Coronary artery (tissue), 2 donors: ENCODE measurements at places on chromosomes 4 and X.

GRCh38 chr4:2927016-2927695, 36.0 kb downstream of the NOP14 start:
- DNase-seq: peak; percentile 68

- DNase-seq: no peak
Observed at GRCh38 chr4:126853715-126854114, 779.0 kb upstream of the INTU start.

DNA sequence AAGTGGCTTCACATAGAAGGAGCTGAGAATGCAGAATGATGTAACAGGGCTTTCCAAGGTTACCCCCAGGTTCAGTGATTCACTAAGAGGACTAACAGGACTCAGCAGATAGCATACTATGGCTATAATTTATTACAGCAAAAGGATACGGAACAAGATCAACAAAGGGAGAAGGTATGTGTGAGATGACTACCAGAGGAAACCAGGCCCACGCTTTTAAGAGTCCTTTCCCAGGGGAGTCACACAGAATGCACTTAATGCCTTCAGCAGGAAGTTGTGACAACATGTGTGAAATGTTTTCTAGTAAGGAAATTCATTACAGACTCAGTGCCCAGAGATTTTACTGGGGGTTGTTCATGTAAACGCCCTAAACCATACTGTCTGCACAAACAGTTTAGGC, 373.6 kb upstream of the MAGEB2 start:
- no peak for DNase-seq

DNA sequence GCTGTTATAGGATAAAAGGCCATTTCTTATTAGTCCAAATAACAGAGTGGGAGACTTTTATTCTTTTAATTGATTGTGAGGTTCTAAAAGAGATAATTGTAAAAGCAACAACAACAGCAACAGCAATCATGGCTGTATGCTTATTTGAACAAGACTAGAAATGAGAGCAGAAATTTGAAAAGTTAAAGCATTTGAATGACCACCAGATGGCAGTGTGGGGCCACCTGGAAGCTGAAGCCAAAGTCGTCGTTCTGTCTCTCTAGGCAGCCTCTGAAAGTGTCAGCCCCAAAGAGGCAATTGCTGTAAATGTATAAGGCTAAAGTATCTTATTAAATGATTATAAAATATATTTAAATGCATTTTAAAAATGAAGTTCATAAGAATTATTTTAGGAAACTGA, 42.2 kb downstream of the SH2D1A start:
- DNase-seq: no peak

- no peak for DNase-seq
Observed at GRCh38 chrX:100591256-100592051, 6.7 kb downstream of the TNMD start.

DNA sequence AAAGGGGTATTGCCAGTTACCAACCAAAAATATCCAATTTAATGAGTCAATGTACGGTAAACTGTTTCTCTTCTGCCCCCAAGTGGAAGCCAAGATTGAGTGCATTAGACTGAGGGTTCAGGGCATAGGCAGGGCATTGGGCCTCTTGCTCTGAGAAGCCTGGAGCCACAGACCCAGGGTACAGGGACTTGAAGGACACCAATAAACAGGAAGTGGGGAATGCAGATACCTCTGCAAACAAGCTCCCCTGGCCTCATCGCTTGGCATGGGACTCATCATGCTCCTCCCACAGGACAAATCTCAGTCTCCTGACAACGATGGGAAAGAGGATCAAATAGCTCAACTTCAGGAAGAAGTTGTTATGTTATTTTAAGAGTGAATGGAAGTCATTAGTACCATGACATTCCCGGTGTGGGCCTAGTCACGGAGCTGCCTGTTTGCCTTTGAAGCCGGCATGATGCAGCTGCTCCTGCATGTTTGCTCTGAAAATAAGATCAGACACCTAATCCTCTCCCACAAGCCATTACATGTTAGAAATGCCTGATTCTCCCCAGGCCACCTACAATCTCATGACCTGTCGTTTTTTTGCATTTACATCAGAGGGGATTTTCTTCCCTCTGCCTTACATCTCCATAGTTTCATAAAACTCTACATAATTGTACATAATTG, 224.2 kb downstream of the RCHY1 start:
- no peak for DNase-seq

GRCh38 chr4:4443821-4444220, 56.9 kb downstream of the NSG1 start:
- DNase-seq: no peak
